ENCODE measurements at places on chromosomes 11 and 22.

GRCh38 chr11:120773501-120774031 lies 250.3 kb upstream of the TBCEL start:
- no peak for DNase-seq

- no peak for DNase-seq
Measured at GRCh38 chr22:44050766-44051355, 26.8 kb downstream of the PARVB start.

DNA sequence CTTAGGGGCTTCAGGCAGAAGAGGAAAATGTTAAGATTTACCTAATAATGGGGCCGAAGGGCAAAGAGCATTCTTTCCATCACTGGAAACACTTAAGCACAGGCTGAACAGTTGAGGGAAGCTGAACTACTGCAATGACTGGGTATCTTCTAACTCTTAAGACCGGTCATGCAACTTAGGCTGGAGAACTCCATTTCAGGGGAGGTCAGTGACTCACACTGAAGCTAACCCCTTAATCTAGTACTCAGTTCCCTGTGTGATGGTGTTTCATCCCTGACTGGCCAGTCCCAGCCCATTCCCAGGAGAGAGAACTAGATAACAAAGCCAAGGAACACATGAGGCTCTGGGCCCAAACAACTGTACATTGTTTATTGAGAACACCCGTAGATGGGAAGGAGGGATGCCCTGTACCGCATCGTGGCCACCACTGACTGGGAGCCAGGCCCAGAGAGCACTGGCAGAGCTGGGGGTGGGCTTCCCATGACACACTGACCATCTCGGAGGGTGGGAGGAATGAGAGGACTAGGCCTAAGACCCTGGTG lies 10.5 kb downstream of the RPL27A start:
- DNase-seq, result no peak

DNA sequence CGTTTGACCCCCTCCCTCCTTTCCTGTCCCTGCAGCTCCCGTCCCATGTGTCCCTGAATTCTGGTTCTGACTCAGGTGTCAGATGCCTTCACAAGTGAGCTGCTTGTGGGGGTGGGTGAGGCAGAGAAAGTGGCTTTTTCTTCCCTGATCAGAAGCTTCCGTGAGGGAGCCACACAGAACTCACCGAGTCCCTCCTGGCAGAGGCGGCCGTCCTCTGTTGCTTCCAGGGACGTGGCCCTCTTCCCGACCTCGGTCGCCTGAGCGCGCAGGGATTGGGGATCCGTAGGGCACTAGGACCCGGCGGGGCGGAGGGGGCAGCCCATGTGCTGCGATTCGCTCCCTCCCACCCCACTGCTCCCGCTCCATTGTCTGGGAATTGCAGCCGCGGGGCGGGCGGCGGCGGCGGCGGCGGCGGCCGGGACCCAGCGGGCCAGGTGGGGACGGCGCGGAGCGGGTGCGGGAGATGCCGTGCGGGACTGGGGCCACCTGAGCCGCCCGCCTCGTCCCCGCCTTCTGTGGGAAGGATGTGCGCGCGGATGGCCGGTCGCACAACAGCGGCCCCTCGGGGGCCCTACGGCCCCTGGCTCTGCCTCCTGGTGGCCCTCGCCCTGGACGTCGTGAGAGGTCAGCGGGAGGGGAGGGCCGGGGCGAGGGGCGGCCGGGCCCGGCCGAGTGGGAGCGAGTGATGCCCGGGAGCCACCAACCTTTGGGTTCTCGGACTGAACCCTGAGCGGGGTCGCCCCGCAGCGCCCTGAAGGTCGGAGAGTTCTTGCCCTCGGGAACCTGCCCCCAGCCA lies at the start of gene TMEM132A:
TMEM132A (plus strand) TSS at position 351 of the 796 bp plus-strand sequence; CDS start at position 525, 174 bp downstream.
- no peak for DNase-seq

DNA sequence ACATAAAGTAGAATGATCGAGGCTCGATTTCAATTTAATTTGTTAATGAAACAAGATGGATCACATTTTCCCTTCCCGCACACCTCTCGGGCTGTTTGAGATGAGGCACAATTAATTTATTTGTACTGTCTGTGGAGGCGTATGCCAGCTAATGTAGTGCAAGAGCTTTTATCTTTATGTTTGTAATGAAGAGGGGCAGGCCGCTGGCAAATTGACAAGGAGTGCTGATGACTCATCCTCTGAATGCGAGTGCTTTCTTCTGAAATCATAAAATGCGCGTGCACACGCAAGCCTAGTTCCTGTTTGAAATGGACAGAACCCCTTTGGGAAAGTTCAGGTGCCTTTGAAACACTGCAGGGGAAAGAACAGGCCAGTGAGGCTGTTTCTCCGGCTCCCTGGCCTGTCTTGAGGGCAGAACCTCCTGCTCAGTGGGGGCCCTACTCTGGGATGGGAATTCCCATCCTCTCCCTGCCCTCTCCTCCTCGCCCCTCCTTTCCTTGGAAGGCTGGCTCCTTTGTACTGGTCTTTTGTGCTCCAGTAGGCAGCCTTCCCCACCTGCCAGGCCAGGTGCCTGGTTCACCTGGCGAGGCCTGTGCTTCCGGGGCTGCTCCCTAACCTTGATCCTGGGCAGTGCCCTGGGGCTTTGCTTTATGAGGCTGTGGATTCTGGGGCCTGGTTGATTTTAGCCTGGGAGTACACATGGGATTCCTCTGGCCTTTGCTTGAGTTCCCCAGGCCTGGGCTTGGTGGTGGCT lies 50.3 kb downstream of the TEAD1 start:
- DNase-seq, result no peak

DNA sequence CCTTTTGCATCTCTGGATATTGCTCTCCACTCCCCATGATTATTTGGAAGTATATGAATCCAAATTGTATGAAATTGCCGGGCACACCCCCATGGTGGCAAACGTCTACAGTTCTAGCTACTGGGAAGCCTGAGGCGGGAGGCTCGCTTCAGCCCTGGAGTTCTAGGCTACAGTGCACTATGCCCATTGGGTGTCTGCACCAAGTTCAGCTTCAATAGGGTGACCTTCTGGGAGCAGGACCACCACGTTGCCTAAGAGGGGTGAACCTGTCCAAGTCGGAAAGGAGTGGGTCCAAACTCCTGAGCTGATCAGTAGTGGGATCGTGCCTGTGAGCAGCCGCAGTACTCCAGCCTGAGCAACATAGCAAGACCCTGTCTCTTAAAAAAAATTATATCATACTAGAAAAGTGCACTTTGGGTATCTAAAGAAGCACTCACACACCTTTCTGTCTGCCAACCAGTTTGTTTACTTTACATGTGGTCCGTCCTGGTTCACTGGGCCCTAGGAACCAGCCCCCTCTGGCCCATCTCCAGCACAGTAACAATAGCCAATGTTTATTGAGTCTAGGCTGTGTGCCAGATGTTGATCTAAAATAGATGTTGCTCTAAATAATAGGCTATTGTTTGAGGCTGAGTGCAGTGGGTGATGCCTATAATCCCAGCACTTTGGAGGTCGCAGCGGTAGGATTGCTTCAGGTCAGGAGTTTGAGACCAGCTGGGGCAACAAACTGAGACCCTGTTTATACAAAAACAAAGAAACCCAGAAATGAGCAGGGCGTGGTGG lies 16.4 kb upstream of the KAT5 start:
- no peak for DNase-seq

DNA sequence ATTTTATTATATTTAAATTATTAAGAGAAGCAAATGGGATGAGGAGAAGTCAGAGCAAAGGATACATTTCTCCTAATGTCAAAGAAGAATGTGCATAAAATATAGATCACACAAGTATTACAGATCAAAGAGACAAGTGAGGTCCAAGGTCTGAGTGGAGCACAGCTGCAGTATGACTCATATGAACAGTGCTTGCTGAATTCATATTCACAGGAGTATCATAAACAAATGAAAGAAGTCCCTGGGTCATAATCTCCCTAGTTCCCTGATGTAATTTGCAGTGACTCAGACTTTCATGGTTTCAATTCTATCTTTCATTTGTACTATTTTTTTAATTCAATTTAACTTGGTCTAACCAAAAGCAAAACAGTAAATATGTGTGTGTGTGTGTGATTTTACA lies 499.0 kb upstream of the CCDC179 start:
- DNase-seq, result no peak

DNA sequence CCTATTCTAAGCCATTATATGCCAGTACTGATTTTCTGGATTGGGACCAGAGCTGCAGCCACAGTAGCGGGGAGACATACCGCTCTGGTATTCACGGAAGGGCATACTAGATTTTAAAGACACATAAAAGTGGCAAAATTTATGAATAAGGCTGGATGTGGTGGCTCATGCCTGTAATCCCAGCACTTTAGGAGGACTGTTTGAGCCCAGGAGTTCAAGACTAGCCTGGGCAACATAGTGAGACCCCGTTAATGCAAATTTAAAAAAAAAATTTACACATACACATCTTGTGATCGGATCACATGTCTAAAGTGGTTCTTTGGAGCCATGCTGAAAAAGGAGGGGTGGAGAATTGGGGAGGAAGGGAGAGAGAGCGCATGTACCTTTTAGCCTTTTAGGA lies 9.0 kb downstream of the RPL27A start:
- no peak for DNase-seq

GRCh38 chr22:30305906-30306626 lies 16.8 kb upstream of the CASTOR1 start:
- no peak for DNase-seq

- no peak for DNase-seq
Measured at GRCh38 chr22:35551549-35552177, 11.0 kb downstream of the RASD2 start.

- DNase-seq, result no peak
Measured at GRCh38 chr11:42003801-42004200, 544.3 kb upstream of the LRRC4C start.

- DNase-seq, result no peak
Measured at GRCh38 chr11:72100462-72100861, 2.6 kb downstream of the LAMTOR1 start.

GRCh38 chr11:12026331-12027211 lies 18.1 kb upstream of the DKK3 start:
- no peak for DNase-seq
